Hematopoietic multipotent progenitor cell treated with erythropoietin and hydrocortisone succinate and interleukin-3 and kit ligand, for 6 days (in vitro differentiated cells): ENCODE measurements at places on chromosomes 16 and 17.

DNA sequence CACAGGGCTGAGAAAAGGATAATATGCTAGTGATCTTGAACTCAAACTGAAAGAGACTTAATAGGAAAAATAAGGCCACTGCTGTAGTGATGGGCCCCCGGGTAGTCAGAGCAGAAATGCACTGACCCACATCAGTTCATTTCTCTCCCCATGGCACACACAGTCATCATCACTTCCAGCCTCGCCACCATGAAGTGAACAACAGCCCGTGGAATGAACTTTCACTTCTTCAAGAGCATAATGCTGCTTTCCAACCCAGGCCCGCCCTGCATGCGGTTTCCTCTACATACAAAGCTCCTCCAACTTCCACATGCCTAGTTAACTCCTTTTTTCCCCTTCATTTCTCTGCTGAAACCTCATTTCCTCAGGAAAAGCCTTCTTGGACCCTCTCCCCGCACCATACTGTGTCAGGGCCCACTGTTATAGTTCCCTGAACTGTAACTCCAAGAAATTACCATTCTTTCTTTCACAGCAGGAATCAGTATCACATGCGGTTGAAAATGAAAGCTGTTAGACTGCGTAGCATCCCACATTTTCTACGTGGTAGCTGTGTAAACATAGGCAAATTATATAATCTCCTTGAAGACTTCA lies 65.8 kb upstream of the SMIM36 start:
- peak; percentile 28 for DNase-seq

DNA sequence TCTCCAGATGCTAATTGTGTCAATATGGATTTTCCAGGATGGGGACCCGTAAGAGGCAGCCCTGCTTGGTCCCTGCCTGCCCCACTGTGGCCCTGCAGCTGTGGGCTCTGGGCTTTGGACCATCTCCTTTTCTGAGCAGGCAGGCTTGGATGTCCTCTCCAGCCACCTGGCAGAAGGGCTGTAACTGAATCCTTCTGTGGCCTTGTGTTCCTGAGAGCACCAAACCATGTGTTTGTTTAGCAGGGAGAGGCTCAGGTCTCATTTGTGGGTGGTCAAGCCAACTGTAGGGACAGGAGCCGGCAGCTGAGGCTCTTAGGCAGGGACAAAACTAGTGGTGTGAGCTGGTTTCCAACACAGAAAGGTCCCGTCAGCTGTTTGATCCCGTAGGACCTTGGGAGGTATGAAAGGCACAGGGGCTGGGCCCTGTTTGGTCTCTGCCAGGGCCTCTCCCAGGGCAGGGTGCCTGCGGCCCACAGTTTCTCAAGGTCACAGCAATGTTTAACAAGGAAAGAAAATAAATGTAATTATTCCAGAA lies 18.5 kb downstream of the SEC14L5 start:
- DNase-seq: no peak

DNA sequence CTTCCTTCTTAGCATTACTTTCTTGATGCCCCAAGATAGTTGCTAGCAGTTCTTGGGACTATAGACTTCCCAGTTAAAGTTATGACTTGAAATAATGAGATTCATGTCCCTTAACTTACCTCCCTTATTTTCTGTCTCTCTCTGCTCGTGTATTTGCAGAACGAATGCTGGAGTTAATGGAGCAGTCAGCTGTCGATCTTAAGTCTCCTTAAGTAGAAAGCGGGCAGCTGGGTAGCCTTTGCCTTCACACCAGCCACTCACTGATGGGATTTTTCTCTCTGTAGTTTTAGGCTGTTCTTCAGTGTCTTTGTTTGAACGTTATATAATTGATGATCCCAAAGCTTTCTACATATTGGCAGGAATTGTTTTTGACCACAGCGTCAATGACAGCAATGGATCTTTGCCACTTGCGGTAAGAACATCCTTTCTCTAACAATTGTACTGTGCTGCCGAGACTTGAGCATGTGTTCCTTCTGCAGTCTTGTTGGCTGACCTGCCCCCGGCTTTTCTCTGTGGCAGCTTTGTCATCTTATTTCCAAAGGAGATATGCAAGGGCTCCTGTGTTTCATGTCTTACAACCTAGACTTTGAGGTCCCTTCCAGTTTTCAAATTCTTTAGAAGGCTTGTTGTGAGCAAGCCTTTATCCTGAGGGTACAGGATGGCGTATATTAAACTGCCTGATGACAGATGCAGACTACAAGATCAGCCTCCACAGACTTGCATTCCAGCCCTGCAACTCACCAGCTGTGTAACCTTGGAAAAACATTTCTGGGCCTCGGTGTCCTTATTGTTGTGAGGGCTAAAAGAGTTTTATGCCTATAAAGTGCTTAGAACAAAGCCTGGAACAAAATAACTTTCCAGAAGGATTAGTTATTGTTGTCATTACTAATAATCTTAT lies 25.1 kb upstream of the ABCA3 start:
- no peak for DNase-seq

DNA sequence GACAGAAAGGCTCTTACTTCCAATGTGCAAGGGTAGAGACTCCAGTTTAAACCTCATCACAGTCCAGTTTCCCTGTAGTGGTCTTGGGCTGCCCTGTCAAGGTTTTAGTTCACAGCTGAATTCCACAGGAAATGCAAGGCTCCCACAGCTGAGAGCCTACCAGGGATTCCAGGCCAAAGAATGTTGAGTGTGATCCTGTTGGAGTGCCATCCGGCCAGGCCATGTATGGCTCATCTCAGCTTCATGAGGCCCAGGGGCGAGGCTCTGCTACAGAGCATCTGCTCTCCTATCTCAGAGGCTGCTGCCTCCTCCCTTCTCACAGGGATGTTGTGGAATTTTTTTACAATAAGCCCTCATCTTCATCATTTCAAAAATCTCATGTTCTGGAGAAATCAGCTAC lies 239.8 kb upstream of the CCL2 start:
- no peak for DNase-seq

DNA sequence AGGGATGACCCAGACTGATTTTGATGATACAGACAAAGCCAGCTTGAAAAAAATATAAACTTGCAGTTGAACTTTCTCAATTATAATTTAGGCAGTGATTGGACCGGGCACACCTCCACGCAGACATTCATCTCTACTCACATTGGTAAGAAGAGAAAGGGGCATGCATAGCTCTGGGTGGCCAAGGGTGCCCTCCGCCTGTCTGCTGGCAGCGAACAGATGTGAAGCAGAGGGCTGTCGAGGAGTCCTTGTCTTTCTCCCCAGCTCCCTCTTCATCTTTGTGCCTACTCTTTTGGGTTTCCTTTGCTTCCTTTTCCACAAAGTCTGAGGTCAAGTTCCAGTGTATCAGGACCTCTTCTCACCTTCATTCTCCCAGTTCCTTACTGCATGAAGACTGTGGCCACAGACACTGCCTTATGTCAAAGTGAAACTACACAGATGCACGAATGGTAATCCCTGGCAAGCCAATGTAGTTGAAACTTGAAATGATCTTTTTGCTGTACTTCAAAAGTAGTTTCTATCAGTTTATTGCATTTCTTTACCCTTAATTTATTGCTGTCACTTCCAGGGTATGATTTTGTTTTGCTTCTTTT lies 343.7 kb upstream of the SOX9 start:
- no peak for DNase-seq

- DNase-seq: no peak
Observed at GRCh38 chr17:52148288-52148968, 10.1 kb downstream of the CA10 start.

DNA sequence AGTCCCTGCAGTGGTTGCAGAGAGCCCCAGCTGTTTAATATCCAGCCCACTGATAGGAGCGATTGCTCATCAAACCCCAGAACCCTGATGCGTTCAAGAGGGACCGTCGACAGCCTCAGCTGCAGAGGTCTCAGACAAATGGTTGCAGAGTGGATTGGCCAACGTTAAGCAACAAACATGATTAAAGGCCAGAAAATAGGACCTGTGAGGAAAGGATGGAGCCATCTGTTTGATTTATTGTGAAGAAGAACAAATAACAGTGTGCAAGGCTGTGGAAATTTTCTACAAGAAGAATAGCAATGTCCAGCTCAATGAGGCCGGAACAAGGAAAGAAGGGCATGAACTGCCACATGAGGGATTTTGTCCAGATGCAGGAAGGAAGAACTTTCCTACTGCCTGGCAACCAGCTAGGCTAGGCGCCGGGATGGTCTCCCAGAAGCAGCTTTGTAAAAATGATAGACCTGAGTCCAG lies 138.4 kb upstream of the DNAH9 start:
- no peak for DNase-seq

- peak; percentile 70 for DNase-seq
Observed at GRCh38 chr17:42403150-42403549, 14.9 kb upstream of the STAT3 start.

DNA sequence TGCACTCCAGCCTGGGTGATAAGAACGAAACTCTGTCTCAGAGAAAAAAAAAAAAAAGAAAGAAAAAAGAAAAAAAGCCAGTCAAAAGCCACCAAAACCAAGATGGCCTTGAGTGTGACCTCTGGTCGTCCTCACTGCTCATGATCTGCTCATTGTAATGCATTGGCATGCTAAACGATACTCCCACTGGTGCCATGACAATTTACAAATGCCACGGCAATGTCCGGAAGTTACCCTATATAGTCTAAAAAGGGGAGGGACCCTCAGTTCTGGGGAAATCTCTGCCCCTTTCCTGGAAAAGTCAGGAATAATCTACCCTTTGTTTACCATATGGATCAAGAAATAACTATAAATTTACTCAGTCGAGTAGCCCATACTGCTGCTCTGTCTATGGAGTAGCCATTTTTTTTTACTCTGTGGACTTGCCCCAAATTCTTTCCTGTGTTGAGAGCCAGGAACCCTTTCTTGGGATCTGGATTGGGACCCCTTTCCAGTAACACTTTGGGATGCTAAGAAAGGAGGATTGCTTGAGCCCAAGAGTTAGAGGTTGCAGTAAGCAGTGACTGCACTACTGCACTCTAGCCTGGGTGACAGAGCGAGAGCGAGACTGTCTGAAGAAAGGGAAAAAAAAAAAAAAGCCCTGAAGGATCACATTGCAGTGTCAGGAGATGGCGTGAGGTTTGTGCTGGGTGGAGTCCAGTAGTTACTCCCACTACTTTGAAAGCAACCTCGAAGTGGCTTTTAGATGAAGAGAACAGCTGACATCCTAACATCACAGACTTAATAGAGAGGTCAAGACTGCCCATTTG lies 3.7 kb upstream of the TMEM231 start:
- peak; percentile 18 for DNase-seq

DNA sequence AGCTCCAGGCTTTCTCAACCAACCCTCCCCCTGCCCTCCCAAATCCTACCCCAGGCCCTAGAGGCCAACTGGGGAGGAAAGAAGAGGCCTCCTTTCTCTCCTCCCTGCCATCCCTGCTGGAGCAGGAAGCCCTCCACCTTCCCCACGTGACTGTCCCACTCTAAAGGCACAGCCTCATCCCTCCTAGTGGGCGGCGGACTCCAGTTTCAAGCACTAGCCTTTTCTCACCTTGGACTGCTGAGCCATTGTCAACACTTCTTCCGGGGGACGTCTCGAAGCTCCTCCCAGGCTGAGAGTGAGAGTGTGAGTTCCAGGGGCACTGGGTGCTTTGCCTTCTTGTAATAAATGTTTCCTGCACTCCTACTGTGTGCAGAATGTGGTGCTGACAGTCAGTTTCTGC lies 21.4 kb upstream of the IRX6 start:
- DNase-seq: no peak

- DNase-seq: no peak
Observed at GRCh38 chr16:70772493-70772892, 28.5 kb downstream of the VAC14 start.

GRCh38 chr16:9545522-9546437 lies 454.3 kb downstream of the HAPSTR1 start:
- no peak for DNase-seq

DNA sequence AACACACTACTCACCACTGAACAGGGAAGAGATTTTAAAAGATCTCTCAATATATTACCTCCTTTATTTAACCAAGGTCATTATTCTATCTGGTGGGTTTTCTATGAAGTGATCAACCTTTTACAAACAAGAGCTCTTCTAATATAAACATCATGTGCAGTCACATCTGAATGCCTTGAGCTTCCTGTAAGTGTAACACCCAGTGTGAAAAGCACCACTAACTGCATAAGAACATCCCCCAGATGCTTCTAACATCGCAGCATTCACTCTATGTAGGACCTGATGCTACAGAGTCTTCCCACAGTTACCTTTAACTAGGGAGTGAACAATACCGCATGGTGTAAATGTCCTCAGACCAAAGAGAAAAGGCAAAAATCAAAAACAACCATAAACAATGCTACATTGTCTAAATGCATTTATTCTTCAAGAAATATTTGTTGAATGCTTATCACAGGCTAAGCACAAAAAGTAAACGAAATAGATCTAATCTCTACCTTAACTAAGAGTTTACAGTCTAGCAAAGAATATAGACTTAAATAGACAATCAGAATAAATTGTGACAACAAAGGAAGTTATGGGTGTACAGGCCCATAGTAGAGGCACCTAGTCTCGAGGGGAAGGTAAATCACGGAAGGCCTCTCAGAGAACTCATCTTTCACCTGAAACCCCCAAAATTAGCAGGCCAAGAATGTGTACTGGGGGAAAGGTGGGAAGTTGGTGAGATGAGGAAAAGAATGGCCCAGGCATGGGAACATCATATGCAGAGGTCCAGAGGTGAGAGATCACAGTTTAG lies 16.2 kb downstream of the SKAP1 start:
- DNase-seq: no peak

- DNase-seq: no peak
Observed at GRCh38 chr16:1533443-1533951, at the start of gene TMEM204. TMEM204 (plus strand) TSS chr16:1533666; CDS start chr16:1534276, 610 bp downstream.

- DNase-seq: peak; percentile 30
Observed at GRCh38 chr16:88983771-88984687, 7.0 kb upstream of the CBFA2T3 start.

DNA sequence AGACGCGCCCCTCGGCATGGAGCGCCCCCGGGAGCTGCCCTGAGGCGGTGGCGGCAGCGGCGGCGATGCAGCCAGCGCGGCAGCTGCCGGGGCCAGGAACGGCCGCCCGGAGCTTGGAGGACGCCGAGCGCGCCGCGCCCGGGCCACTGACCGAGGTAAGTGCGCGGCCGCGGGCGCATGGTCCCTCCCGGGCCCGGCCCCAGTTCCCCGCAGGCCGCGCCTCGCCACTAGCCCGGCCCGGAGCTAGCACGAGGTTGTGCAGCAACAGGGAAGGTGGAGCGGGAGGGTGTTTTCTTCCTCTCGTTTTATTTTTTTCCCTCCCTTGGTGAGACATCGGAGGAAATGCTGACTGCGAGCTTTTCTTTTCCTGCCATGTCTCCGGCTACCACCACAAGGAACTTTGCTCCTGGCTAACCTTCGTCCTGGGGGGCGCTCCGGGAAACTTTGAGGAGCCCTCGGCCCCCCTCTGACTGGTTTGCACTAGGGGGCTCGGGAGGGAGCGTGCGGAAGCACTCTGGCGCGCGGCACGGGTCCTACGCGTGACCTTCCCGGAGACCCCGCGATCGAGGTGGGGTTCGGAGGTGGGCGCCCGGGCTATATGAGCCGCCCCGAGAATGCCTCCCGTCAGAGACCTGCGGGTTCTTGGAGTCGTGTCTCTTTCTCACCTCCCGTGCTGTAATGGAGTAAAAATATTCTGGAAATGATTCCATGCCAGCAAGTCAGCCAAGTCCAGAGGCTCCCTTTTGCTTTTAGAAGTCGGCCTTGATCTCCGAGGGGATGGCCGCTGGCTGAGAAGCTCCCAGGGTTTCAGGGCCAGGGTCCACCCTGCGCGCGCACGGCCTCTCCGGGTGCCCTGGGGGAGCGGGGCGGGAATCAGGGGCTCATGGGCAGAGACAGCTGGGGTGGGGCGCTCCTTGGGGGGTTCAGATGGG lies 868 bp downstream of the KCNJ12 start:
- DNase-seq: peak; percentile 39
